ENCODE measurements at places on chromosomes 3 and 15. TPM values are rescaled to one million over a fixed set of nuclear protein-coding genes. Genes with fewer than 3 reads are reported as not detected.

DNA sequence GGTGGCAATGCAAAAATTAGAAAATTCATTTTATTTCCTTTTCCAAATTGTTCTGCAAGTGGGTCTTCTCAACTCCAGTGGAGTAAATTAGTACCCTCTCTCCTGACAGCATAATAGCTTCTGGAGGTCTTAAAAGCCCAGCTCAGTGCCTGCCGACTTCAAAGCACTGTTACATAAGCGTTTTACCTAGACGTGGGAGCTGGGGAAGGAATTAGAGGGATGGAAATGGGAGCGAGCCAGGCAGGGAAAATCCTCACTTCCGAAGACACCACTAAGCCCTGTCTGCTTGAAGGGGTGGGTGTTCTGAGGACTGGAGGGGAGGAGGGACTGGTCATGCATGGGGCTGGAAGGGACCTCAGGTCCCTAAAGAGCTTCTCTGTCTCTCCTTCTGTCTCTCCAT is 77.2 kb upstream of the SLC6A1 start:
- H3K27me3 ChIP-seq, result peaks cover 3% of the 10 kb centered on the region
- H3K36me3 ChIP-seq, result no peaks in the 10 kb centered on the region
- no peak for DNase-seq
- H3K27ac ChIP-seq, result no peak overlapping the region
- no peaks in the 10 kb centered on the region for H3K4me1 ChIP-seq

The CGNL1 gene
- polyA plus RNA-seq, result 0.03 TPM

The SENP2 gene
- polyA plus RNA-seq, result 7.5 TPM

The FAM98B gene
- 7.9 TPM for polyA plus RNA-seq

DNA sequence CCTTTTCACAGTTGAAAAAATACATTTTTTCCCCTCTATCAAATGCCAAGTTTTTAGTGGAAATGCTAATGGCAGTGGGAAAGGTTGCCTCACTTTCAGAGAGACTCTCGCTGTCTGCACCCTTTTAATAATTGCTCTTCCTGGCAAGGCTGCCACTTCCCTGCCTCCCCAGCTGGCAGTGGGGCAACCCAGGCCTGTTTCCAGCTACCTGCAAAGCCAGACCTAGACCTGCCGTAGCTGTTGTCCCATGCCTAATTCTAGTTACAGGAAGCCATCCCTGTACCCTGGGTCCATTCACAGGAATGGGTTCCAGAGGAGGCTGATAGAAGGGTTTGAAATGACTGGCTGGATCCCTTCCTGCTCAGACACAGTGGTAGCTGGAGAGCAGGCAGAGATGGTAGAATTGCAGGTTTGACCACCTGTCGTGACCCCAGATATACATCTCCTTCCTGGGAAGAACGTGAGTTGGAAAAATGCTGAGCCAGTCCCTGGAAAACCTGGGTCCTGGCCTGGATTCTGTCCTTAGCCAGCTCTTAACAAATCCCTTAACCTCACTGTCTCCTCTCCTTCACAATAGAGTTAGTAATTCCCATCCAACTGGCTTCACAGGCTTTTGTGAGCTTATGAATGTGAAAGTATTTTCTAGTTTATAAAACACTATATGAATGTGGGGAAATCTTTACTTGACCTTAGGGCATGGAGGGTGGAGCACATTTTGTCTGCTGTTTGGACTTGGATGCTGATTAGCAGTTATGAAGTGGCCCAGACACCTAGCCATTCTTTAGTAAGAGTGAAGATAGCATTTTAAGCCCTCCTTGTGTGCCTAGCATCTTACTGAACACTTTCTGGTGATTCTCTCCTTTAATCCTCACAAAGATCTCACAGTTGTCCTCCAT is 12.9 kb upstream of the ALPK3 start:
- H3K4me3 ChIP-seq, result no peak overlapping the region
- no peak overlapping the region for H3K27ac ChIP-seq
- H3K4me1 ChIP-seq, result no peaks in the 10 kb centered on the region
- H3K36me3 ChIP-seq, result peaks cover 46% of the 10 kb centered on the region

DNA sequence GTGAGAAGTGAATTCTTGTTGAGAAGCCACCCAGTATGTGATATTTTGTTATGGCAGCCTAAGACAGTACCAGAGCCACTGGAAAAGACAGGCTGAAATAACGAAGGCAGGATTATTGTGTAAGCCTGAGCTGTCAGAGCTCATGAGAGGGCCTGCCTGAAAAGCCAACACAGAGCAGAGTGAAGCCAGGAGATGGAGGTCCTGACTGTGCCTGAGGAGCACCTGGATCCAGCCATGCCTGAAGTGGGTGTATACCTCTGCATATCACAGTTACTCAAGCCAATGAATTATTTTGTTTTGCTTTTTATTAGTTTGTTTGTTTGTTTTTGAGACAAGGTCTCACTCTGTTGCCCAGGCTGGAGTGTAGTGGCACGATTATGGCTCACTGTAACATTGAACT is 4.1 kb upstream of the CMTM7 start:
- H3K4me1 ChIP-seq, result no peaks in the 10 kb centered on the region
- no peaks in the 10 kb centered on the region for H3K36me3 ChIP-seq
- DNase-seq, result no peak
- H3K27me3 ChIP-seq, result peaks cover 18% of the 10 kb centered on the region

- H3K36me3 ChIP-seq, result peaks cover 25% of the 10 kb centered on the region
- H3K27ac ChIP-seq, result no peak overlapping the region
- H3K4me1 ChIP-seq, result peaks cover 6% of the 10 kb centered on the region
- no peak overlapping the region for H3K4me3 ChIP-seq
- no peaks in the 10 kb centered on the region for H3K27me3 ChIP-seq
- no peak for DNase-seq
Observed at GRCh38 chr3:129585949-129586657, 20.4 kb downstream of the PLXND1 start.

The MOBP gene
- polyA plus RNA-seq, result not detected

DNA sequence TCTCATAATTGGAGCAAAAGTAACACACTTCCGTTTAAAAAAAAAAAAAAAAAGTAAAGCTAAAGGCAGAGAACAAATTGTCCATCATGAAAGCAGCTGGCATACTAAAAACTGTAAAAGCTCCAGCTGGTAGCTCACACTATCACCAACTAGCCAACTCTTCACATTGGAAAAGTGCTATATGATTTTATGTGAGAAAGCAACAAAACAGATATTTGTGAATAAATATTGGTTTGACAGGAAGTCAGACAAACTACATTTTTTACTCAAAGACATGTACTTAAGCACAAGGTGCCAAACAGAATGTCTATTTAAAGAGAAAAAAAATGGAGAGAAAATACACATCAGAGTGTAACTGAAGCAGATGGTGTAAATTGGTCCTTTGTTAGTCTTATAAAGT is 231.2 kb upstream of the CADM2 start:
- H3K27ac ChIP-seq, result no peak overlapping the region
- no peak for DNase-seq
- H3K27me3 ChIP-seq, result no peaks in the 10 kb centered on the region
- H3K4me3 ChIP-seq, result no peak overlapping the region
- H3K36me3 ChIP-seq, result no peaks in the 10 kb centered on the region
- H3K4me1 ChIP-seq, result no peaks in the 10 kb centered on the region
